ENCODE measurements at places on chromosomes 11 and 22.

- DNase-seq: no peak
Observed at GRCh38 chr22:41458161-41458728, 10.2 kb downstream of the PHF5A start.

DNA sequence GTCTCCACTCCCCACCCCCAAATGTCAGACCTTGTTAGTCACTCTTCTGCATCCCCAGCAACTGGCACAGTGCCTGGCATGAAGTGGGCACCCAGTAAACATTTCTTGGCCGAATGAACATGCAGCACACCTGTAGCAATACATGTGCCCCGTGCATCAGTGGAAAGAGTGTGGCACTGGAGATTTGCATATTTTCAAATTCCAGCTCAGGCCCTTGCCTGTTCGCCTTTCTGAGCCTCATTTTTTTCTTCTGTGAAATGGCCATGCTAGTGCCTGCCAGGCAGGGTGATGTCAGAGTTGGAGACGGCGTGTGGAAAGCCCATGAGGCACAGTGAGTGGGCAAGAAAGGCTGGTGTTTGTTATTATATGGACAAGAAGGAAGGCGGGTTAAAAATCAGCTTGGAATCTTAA, 38.7 kb downstream of the CD82 start:
- DNase-seq: no peak

DNA sequence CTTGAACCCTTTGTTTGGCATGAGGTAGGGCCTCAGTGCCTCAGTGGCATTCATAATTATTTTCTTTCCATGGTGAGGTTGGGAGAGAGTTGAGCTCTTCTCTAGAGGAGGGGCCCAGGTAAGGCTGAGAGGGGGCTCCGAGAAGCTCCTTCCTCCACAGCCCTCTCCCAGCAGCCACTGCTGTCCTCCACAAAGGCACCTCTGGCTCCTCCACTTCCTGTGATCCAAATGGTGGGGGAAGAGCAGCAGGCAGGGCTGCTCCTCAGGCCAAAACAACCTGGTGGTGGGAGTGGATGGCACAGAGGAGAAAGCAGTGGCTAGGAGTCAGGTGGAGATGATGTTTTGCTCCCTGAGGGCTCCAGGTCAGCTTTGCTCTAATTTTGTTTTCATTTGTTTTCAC, 13.3 kb downstream of the ROBO4 start:
- DNase-seq: no peak

GRCh38 chr11:93869830-93870229, 19.4 kb upstream of the VSTM5 start:
- DNase-seq: no peak

DNA sequence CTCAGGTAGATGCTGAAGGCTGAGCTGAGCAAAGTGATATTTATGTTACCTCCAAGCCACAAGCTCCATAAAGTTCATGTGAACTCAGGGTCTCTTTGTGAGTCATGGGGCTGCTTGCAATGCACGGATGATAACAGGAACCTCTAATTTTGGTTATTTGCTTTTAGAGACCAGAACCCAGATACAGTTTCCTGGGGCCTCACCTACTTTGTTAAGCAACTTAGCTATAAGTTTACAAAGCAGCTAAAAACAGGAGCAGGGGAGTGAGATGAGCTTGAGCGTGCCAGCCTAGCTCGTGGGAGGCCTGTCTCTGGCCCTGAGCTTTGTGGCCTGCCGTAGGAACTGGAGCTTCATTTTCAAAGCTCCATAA, 29.2 kb downstream of the SREBF2 start:
- DNase-seq: no peak

DNA sequence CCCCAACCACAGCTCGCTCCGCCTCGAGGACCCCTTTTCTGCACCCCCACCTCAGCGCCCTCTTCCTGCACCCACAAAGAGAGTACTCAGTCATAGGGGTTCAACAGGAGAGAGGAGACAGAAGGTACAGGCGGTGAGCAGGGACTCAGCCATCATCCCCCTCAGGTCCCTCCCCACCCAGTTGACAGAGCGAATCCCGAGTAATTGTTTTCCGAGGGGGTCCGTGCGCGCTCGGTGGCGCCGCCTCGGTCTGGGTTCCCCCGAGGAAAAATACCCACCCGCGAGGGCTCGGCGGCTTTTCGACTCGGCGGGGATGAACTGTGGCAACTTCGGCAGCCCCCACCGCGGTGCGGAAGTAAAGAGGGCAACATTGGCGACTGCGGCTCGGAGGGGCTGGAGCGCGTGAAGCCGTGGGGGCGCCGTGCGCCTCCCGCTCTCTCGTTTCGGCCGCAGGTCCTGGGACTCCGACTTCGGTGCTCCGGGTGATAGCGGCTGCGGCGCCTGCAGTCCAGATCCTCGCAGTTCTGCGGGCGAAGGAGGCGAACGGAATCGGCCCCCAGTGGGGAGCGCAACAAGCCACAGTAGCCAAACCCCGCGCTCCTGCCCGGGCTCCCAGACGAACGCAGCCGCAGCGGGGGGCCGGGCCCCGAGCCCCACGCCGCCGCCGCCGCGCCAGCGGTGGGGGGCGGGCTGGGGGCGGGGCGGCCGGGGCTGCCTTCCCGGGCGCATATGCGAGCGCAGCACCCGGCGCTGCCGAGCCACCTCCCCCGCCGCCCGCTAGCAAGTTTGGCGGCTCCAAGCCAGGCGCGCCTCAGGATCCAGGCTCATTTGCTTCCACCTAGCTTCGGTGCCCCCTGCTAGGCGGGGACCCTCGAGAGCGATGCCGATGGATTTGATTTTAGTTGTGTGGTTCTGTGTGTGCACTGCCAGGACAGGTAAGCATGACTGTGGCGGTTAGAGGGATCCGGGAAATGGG, at the start of gene NELL1:
TSS of gene NELL1 (plus strand) at position 743 of the 976 bp plus-strand sequence.
- DNase-seq: no peak

GRCh38 chr22:42841444-42841843, 15.6 kb downstream of the ARFGAP3 start:
- no peak for DNase-seq

DNA sequence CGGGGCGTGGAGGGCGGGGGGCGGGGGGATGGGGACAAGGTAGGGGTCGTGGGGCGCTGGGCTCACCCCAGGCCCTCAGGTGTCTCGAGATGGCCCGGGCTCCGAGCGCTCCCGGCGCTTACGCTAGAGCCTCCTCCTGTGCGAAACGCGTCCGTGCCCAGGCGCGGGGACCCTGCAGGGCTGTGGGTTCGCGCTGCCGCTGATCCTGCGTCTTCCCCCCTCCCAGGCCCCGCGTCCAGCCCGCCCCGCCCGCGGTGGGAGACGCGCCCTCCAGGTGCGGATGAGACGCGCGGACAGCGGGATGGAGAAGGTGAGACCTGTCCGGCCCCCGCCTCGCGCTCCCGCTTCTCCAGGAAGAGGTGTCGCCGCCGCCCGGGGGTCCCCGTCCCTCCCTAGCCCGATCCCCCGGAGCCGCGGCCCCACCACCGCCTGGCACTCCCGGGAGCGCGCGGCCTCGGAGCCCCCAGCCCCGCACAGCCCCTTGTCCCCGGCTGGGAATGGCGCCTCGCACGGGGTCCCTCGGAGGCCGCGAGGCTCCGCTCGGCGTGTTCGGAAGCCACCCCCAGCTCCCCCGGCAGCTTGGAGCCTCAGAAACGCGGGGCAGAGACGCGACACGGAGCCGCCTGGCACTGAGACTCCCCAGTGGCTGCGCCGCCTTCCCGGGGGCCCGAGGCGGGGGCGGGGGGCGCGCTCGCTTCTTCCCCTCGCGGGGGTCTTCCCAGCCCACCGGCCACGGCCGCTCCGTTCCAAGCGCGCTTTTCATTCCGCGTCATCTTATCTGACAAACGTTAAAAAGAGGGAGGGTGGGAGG, 27.6 kb upstream of the TOLLIP start:
- DNase-seq: no peak

- no peak for DNase-seq
Observed at GRCh38 chr11:125423247-125423849, 72.7 kb downstream of the FEZ1 start.

DNA sequence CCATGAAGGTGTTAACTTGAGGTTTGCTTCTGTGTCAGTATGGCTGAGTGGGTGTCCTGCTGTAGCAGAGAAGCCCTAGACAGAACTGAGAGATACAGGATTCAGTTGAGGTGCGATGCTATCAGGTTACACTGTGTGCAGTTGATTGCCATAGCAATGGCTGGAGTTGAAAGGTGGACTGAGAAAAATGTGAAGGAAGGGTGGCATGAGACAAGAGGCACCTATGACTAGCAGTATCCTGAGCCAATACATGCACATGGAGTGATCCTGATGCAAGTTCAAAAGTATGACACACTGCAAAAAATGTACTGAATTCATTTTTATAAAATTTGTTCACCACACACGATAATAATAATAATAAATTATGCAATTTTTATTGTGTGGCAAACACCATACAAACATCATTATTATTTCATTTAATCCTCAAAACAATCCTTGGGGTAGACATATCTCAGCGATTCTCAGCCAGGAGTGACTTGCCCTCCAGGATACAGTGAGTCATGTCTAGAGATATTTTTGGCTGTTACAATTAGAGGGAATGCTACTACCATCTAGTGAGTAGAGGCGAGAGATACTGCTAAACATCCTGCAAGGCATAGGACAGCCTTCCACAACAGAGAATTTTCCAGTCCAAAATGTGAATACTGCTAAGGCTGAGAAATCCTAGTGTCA, 3.9 kb upstream of the PIWIL4 start:
- DNase-seq: no peak

- DNase-seq: no peak
Observed at GRCh38 chr22:24103301-24103700, 78.0 kb upstream of the SUSD2 start.

GRCh38 chr11:77233011-77233410, 68.5 kb downstream of the GDPD4 start:
- no peak for DNase-seq

- DNase-seq: no peak
Observed at GRCh38 chr11:90846628-90847027, 623.8 kb upstream of the CHORDC1 start.

GRCh38 chr11:17516551-17517150, 27.6 kb downstream of the USH1C start:
- DNase-seq: no peak

GRCh38 chr11:8070417-8071115, 10.4 kb upstream of the TUB start:
- DNase-seq: no peak

GRCh38 chr11:79182794-79183193, 258.0 kb downstream of the TENM4 start:
- no peak for DNase-seq

DNA sequence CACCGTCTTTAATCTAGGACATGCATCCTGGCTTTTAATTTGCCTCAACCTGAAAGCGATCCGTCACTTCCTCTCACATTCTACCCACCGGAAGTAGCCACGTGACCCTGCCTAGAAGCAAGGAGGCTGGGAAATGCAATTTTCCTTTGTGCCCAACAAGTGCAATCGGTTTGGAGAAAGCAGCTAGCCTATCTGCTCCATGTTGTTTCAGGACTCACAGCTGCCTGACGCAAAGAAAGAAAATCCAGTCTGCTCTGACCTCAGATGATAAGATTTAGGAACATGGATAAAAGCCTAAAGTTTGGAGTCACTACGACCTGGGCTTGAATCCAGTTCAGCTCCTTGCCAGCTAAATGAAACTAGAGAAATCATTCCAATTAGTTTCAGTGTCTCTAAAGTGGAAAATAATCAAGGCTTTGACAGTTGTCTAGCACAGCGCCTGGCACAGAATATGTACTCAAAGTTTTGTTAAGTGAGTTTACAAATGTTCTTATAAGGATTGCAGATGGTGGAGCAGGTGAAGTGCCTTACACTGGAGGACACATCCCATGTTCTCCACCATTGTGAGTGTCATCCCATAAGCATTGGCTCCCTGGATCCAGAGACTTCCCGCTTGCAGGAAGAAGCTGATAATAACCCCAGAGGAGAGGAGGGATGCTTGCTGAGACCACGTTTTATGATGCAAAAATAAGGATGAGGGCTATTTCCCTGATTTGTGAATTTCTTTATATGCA, 553.7 kb downstream of the MN1 start:
- no peak for DNase-seq
